ENCODE measurements at places on chromosomes 7 and 10.

- DNase-seq = no peak
Observed at GRCh38 chr7:34756025-34756437, 98.0 kb downstream of the NPSR1 start.

- no peak for DNase-seq
Observed at GRCh38 chr10:74754381-74754821, 72.0 kb upstream of the KAT6B start.

GRCh38 chr7:121008816-121009215, 20.3 kb downstream of the CPED1 start:
- DNase-seq = no peak

- DNase-seq = no peak
Observed at GRCh38 chr7:116522247-116522646, 2.6 kb upstream of the CAV1 start.

GRCh38 chr7:101399759-101400158, 37.1 kb downstream of the COL26A1 start:
- DNase-seq = no peak

GRCh38 chr10:64363687-64364086, 842.5 kb downstream of the REEP3 start:
- peak; percentile 14 for DNase-seq

- DNase-seq = no peak
Observed at GRCh38 chr10:77478247-77478961, 159.2 kb downstream of the KCNMA1 start.

DNA sequence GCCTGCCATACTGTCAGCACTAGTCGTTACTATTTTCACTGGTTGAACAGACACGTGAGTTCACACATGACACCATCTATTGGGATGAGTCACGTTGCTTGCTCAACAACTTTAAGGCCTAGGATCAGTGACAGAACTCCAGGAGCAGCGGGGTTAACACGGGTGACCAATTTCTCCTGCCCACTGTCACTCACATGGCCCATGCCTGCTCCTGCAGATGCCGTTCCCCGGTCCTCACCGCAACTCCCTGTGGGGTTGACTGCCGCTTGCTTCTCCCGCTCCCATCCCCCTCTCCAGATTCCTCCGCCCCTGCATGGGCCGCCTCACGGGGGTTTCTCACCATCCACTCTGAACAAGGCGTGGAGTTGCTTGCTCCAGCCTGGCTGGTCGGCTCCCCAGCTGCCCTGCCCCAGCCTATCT, 128.2 kb downstream of the TAX1BP1 start:
- DNase-seq = no peak

GRCh38 chr10:62185919-62186692, 82.5 kb downstream of the RTKN2 start:
- DNase-seq = no peak

- DNase-seq = no peak
Observed at GRCh38 chr10:48234295-48234694, 40.2 kb downstream of the FRMPD2 start.

- no peak for DNase-seq
Observed at GRCh38 chr7:12369756-12370155, 33.9 kb downstream of the VWDE start.

- DNase-seq = peak; percentile 81
Observed at GRCh38 chr10:99685597-99685967, 26.3 kb downstream of the ENTPD7 start.

GRCh38 chr10:93319096-93319495, 163.0 kb downstream of the MYOF start:
- DNase-seq = no peak

DNA sequence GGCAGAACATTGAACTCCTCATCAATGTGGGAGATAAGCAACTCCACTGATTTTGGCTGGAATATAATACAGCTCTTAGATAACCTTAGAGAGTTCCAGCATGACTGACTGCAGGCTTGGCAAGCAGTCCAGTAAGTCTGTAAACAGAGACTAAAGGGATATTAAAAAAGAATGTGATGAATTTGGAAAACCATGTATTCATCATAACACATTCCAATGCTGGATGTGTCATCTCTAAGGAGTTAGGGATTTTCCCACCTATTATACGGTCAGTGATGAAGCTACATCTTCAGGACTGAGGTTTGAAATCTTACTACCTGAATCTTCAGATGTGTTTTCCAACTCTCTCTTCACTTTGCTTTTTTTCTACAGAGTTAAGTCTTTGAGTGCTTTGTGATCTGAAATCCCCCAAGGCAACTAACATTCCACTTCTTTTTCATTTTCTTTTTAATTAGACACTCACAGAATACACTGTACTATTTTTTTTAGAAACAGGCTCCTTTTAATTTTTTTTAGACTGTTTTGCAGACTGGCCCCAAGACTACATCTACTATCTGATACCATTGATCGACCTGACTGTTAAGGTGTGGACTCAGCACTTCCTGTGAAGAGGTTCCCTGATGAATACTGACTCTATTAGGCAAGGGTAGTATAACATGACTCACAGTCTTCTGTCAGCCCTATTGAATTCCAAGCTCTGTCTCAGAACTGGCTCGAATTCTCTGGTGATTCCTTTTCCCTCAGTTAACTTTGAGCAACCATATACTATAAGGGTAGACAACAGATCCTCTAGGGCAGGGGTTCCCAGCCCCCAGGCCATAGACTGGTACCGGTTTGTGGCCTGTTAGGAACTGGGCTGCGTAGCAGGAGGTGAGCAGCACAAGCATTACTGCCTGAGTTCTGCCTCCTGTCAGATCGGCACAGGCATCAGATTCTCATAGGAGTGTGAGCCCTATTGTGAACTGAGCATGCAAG, 678.2 kb downstream of the GRM8 start:
- no peak for DNase-seq

DNA sequence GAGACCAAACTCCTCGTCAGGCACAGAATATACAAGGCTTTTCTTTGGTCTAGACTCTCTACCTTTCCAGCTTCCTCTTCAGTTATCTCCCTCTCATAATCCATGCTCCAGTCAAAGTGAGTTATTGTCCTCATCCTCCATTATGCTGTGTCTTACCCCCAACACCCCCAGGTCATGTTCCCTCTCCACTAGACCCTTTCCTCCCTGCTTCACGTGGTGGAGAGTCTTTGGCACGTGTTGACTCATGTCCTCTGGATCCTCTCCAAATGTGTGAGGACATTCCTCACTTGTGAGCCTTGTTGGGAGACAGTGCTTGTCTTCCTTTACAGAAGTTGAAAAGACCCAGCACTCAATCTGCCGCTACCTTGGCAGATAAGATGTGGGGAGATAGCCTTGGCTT, 36.0 kb upstream of the DLD start:
- no peak for DNase-seq

- DNase-seq = no peak
Observed at GRCh38 chr10:29600821-29601220, 34.0 kb downstream of the SVIL start.

DNA sequence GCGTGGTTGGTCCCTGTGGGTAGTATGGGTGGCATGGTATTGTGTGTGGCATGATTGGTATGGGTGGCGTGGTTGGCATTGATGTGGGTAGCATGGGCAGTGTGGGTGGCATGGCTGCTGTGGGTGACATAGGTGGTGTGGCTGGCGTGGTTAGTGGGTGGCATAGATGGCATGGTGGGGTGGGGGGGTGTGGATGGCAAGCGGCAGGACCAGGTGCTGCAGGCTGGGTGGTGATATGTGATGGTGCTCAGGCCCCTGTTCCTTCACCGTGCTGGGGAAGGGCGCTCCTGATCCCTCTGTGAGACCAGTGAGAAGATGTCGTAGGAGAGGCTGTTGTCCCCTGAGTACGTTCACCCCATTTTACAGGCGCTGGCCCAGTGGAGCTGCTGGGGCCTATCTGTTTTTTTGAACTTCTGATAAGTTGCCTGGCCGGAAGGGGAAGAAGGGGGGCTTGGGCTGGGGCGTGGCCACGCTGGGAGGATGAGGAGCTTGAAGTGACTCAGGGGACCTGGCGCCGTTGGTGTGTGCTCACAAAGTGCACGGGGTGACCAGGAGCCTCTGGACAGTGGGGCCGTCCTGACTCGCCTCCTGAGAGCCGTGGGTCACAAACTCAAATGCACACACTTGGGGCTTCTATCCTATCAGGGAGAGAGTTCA, 17.5 kb downstream of the INPP5A start:
- peak; percentile 84 for DNase-seq

- no peak for DNase-seq
Observed at GRCh38 chr7:37342176-37342687, 106.4 kb downstream of the ELMO1 start.

DNA sequence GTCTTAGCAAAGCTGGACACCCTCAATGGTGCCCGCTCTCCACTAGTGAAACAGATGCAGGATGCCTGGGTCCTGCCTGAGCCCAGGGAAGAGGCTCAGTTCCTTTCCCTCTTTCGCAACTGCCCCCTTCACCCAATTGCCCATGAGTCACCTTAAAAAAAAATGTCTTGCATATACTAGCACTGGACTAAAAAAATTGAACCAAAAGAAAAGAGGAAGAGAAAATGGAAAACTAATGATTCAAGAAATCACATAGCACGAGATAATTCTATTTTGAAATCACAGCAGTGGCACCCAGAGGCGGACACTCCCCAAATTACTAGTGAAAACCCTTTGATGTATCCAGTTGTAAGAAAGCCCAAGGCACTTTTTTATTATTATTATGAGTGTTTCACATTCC, 972.5 kb downstream of the LRMDA start:
- DNase-seq = no peak

- DNase-seq = no peak
Observed at GRCh38 chr7:69951458-69951857, 353.2 kb downstream of the AUTS2 start.

DNA sequence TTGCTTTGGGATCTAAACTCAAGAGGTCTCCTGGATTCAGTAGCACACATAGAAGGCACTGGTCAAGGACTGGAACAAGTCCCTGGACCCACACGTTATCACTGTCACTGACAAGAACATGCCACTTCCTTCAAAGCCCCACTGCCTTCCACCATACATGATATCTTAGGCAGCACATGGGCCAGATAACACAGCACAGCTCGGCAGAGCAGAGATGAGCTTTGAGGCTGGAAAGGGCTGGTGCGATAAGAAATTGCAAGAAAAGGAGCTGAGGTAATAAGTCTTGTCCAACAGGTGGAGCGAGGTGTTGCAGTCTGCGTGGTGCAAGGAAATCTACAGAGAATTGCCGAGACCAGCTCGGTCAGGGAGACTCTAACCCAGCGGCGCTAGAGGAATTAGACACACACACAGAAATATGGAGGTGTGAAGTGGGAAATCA, 139.8 kb upstream of the CDK13 start:
- DNase-seq = peak; percentile 41

GRCh38 chr10:71837098-71837827, 13.8 kb downstream of the PSAP start:
- peak; percentile 26 for DNase-seq

GRCh38 chr7:47380325-47381133, 201.4 kb downstream of the TNS3 start:
- no peak for DNase-seq

- no peak for DNase-seq
Observed at GRCh38 chr10:130230611-130231010, 94.4 kb downstream of the GLRX3 start.

GRCh38 chr7:84509522-84509921, 314.9 kb upstream of the SEMA3A start:
- no peak for DNase-seq

- DNase-seq = peak; percentile 98
Observed at GRCh38 chr10:119305860-119306513, 98.6 kb downstream of the GRK5 start.

DNA sequence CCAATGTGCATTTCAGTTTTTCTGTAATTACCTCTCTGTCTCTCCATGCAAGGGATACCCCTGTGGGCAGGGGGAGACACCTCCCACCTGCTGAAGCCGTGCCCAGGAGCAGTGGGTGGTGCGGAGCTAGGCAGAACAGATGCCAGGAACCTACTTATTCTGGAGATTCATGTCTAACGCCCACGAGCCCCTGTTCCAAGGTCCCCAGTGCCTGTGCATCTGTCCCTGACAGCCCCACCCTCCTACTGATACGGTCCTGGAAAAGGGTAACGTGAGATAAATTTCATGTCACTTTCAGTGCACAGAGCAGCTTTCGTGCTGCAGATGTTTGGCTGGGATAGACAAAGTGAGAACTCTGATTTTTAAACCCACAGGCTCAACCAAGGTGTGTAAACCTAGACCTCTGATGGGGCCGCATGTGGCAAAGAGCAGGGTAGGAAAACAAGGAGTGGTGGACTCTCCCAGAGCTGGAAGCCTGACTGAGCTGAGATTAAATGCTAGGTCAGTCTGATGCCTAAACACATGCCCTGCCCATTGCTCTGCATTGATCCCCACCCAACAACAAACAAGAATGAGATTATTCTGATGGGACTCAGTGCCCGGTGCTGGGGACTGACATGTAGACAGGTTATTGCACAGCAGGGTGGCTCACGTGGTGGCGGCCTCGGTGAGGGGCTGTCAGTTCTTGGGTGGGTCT, 123.6 kb upstream of the GDF10 start:
- DNase-seq = no peak

- DNase-seq = no peak
Observed at GRCh38 chr7:39271402-39271801, 293.7 kb downstream of the POU6F2 start.

GRCh38 chr10:1698185-1698584, 39.1 kb downstream of the ADARB2 start:
- no peak for DNase-seq

- no peak for DNase-seq
Observed at GRCh38 chr7:117375380-117375779, 51.9 kb downstream of the ASZ1 start.

DNA sequence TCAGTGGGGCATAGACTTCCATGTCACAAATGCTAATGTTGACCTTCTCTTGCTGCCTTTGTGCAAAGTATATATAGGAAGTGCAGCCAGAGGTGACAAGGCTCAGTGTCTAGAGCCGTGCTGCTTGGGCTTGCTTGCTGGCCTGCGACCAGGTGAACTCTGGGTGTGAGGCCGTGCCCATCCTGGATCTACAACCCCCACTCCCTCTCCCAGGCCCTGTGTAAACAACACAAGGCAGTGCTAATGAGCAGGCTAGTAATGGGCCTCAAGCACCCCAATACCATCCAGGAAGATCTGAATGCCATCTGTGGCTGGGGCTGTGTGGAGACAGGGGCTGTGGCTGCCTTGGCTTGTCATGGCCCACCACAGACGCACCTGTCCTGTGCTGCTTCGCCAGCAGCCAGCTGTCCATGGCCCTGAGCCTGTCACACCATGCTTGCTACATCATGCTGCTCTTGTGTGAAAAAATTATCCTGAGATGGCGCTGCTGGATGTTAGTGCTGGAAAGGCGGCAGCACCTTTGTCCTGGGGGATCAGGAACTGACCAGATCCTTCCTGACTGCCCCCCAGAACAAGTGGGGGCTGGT, 107.6 kb upstream of the ZNF92 start:
- DNase-seq = no peak

DNA sequence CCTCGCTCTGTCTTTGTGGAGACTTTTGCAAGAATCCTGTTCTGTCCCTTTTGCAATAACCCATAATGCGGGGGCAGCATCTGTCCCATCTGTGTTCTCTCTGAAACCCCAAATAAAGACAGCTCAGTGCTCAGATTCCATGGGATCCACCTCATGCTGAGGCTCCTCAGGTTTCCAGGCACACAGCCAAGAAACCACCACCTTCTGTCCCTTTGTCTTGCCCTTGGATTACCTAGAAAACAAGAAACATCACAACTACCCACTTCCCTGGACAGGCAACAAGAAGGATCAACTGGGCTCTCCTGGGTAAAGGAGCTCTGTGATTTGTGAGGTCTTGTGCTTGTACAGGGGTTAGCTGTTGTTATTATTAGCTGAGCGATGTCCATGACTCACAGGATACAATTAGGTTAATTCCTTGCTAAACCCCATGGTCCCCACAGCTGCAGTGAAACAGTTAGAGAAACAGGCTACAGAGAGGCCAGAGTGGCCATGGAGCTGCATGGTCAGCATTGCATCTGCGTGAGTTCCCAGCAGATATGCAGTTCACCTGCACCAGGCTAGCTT, 50.2 kb downstream of the CXCL12 start:
- DNase-seq = no peak

Measured in hematopoietic multipotent progenitor cell (in vitro differentiated cells).